ENCODE measurements at places on chromosomes 7 and 10. TPM values are rescaled to one million over a fixed set of nuclear protein-coding genes. Genes with fewer than 3 reads are reported as not detected.

ELAPOR2 gene
- total RNA-seq, result 0.06 TPM

CACNB2 gene
- not detected for total RNA-seq

CLRN3 gene
- not detected for total RNA-seq

STK31 gene
- 1.2 TPM for total RNA-seq

PNLIPRP2 gene
- total RNA-seq, result not detected

PLXNA4 gene
- 1.7 TPM for total RNA-seq
